ENCODE measurements at places on chromosomes 11 and 22. TPM values are rescaled to one million over a fixed set of nuclear protein-coding genes. Genes with fewer than 3 reads are reported as not detected.

CD3E gene
- 696 TPM for total RNA-seq

CCDC83 gene
- total RNA-seq: not detected

IL17REL gene
- total RNA-seq: 0.07 TPM

SYT8 gene
- not detected for total RNA-seq

GPR152 gene
- not detected for total RNA-seq

RIBC2 gene
- total RNA-seq: 8.9 TPM

ARL2 gene
- total RNA-seq: 55.8 TPM

MISFA gene
- total RNA-seq: 5.3 TPM

TOM1 gene
- 35.1 TPM for total RNA-seq

TMA7B gene
- 8.2 TPM for total RNA-seq

CCDC73 gene
- total RNA-seq: not detected

INSC gene
- 0.63 TPM for total RNA-seq

CARD16 gene
- 75.6 TPM for total RNA-seq

MRGPRE gene
- total RNA-seq: not detected

GAL3ST3 gene
- not detected for total RNA-seq

C11orf91 gene
- total RNA-seq: 0.66 TPM

COPB1 gene
- total RNA-seq: 104 TPM

CBLIF gene
- total RNA-seq: not detected

GLYATL2 gene
- not detected for total RNA-seq

All from T-helper 1 cell treated with Interleukin-12 subunit alpha and Interleukin-12 subunit beta and Interleukin-4 antibody, amounts not matched to agents 30 ng/mL and 1 ng/mL, for 36 hours (primary cell).